ENCODE measurements at places on chromosomes 16 and 17. TPM values are rescaled to one million over a fixed set of nuclear protein-coding genes. Genes with fewer than 3 reads are reported as not detected.

Gene PKD1
- total RNA-seq: 154 TPM

Gene CCDC102A
- 10.2 TPM for total RNA-seq

Gene VASN
- 31.5 TPM for total RNA-seq

Gene SPATA32
- total RNA-seq: not detected

Gene RNF166
- 28.4 TPM for total RNA-seq

DNA sequence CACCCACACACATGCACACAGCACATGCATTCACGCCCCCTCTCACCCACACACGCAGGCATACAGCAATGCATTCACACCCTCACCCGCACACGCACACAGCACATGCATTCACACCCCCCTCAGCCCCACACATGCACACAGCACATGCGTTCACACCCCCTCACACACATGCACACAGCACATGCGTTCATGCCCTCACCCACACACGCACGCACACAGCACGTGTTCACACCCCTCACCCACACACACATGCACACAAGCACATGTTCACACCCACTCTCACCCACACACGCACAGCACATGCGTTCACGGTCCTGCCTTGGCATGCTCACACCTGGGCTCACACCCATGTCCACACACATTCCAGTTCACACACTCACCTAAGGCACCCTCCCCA lies 64.2 kb downstream of the ENGASE start:
- no peak for DNase-seq

GRCh38 chr17:61387511-61388305 lies 11.9 kb upstream of the TBX2 start:
- DNase-seq: no peak

GRCh38 chr17:14926526-14927122 lies 338.5 kb downstream of the PMP22 start:
- peak; percentile 59 for DNase-seq

- DNase-seq: no peak
These were observed 31.8 kb upstream of the TENT4B start for GRCh38 chr16:50121278-50121677.

Gene TP53
- 48.7 TPM for total RNA-seq

DNA sequence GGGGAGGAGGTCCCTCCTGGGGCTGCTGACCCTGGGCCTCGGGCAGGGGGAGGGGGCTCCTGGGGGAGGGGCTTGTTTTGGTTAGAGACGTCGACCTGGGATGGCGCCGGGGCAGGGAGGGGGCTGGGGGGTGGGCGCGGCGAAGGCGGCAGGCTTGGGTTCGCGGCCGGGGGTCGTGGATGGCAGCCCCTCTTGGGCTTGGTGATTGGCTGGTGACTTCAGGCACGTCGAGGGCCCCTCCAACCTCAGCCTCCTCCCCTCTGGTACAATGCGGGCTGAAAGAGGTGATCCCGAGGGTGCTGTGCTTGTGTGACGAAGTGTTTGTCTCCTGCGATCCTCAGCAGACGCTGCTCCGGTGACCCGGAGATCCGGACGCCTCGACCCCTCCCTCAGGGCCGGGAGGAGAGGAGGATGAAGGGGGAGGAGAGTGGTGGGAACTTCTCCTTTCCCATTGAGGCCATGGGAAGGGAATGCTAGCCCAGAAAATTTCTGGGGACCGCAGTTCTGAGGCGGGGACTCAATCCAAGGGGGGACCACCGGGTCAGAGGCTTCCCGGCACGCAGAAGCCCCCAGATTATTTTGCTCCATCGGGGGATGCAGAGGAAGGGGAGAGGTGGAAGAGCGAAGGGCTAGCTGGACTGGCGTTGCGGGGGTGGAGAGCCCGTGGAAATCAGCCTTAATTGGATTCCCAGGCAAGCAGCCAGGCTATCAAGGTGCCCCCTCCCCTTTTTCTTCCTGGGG lies 43.9 kb downstream of the RAI1 start:
- no peak for DNase-seq

Gene NOD2
- total RNA-seq: 1.5 TPM

GRCh38 chr17:40535924-40536294 lies 29.4 kb downstream of the CCR7 start:
- DNase-seq: no peak

- DNase-seq: no peak
These were observed 33.8 kb upstream of the CCL22 start for GRCh38 chr16:57324749-57325148.

GRCh38 chr16:46923513-46924295 lies 39.5 kb downstream of the GPT2 start:
- DNase-seq: no peak

GRCh38 chr17:57946798-57947358 lies 8.3 kb downstream of the CUEDC1 start:
- DNase-seq: no peak

Gene XYLT1
- total RNA-seq: 8.6 TPM

Gene SP2
- 17.4 TPM for total RNA-seq

Gene TBX6
- 3.7 TPM for total RNA-seq

Gene SLC2A4
- 7.6 TPM for total RNA-seq

Gene LDAF1
- 61.5 TPM for total RNA-seq

DNA sequence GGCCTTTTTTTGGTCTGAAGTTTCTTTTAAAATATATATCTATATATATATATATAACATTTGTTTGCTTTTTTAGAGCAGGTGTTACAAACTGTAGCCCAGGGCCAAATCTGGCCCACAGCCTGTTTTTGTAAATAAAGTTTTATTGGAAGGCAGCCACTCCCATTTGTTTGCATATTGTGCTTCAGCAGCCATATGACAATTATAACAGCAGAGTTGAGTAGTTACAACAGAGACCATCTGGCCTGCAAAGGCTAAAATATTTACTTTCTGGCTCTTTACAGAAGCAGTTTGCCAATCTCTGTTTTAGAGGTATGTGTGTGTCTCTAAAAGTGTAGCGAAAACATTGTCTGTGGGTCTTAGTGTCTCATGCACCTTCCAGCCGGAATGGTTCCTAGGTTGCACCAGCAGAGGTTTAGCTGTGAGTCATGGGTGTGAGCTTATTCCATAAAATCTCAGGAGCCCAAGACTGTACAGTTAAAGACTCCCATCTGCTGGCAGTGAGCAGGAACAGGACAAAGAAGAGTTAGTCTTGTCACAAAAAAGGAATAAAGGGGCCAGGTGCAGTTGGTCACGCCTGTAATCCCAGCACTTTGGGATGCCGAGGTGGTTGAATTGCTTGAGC lies 23.8 kb downstream of the LCMT1 start:
- DNase-seq: no peak

Gene TAT
- total RNA-seq: 2.5 TPM

DNA sequence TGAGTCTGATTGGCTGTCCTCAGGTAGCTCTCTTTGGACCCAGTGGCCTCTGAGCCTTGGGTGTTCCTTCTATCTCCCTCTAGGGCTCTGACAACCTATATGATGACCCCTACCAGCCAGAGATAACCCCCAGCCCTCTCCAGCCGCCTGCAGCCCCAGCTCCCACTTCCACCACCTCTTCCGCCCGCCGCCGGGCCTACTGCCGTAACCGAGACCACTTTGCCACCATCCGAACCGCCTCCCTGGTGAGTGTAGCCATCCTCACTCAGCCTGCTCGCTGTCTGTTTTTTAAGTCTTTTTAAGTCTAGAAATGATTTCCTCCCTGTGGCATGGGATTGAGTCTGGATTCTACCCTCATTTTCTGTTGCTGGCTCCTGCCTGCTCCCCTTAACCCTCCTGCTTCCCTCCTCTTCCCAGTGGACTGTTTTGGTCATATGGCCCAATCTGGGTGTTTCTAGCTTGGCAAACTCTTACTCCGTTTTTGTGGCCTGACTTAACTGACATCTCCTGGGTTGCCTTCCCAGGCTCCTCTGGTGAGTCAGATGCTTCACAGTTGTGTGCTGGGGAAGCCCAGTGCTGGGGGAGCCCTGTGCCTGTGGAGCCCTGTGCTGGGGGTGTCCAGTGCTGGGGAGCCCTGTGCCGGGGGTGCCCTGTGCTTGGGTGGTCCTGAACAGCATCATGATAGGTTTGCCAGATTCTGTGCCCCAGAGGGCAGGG lies 9.9 kb downstream of the TAOK2 start:
- DNase-seq: no peak

DNA sequence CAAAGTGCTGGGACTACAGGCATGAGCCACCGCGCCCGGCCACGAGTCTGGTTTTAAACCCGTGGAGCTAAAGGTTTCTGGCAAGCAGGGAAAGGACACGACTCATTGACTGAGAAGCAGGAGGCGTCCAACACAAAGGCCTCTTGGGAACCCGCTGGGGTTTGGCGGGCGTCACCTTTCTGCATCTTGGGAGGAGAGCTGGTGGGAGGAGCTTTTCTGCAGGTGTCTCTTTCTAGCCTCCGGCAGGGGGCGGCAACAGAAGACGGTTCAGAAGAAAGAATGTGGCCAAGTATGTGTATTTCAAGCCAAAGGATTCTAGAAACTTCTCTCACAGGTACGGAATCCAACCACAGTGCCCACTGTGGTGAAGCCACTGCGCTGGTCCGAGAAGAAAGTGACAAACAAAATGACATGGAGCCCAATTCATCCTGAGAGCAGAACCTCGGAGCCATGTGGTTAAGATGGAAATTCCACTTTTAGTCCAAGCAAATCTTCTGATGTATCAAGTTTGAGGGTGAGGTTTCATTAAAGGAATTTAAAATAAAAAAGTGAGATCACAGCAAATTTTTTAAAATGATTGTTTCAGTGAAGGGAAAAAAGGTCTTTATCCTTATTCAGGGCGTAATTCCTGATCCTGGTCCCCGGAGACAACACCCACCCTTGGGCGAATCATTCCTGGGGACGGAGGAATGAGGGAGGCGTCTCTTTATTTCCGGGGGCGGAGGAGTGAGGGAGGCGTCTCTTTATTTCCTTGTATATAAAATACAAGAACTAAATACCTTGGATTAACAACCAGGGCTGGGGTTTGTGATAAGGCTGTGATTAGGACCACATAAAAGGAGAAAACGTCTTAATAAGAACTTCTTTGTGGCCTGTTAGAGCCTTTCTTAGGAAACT lies 97.6 kb downstream of the MRM3 start:
- DNase-seq: peak; percentile 85

DNA sequence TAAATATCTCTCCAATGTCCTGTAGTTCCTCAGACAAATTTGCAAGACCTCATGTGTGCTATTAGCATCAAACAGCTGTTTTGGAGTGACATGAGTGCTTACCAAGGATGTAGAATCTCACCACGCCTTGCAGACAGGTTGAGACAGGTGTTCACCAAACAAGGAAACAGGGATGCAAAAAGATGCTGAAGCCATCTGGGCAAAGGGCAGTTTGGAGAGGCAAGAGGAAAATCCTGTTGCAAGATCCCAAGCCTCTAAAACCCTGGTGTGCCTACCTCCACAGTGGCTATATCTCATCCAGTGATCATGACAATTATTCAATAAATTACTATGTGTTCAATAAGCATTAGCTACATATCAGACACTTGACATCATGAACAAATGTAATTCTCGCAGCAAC lies 373.7 kb downstream of the SOX9 start:
- DNase-seq: no peak

DNA sequence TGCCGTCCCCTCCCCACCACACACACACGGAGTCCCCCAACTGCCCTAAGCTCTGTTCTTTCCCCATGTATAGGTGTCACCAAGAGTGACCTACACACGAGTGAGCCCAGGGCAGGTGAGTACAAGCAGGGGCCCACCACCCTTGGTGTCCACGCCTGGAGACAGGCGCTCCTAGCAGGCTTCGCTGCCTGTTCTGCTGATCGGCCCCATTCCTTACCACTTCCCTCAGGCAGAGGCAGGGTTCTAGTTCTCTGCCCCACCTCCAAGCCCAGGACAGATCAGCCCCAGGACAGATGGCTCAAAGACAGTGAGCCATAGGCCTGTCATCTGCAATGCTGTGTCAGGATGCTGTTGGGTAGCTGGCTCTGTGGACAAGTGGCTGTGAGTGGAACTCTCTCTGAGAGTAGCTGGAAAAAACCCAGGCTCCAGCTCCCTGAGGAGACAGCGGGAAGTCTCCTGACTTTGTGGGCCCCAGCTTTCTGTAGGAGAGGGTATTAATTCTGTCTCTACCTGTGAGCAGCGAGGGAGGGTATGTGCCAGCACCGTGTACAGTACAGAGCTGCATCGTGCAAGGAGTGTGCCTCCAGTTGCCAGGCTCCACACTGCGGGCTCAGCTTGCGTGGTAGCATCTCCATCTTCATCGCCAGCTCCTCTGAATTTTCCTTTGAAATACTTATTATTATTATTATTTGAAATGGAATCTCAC lies 897 bp downstream of the TP53I13 start:
- DNase-seq: no peak

DNA sequence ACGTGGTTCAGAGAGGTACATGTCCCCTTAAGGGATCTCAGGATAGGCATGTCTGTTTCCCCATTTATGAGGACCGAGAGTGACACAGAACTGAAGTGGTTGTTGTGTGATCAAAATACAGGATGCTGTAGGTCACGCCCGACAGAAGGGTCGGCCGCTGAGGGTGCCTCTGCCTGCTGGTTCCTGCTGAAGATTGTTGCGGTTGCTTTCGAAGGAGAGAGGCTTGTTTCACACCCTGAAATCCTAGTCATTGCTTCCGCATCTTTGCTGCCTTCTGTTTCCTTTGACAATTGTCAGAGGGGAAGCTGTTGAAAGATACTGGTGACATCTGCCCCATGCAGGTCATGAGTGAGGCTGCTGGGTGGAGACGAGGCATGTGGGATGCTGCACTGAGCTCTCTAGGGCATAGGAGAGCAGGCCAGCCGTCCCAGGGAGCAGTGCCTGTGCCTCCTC lies 3.8 kb upstream of the NAT9 start:
- peak; percentile 29 for DNase-seq

Gene ASPA
- 2.4 TPM for total RNA-seq

DNA sequence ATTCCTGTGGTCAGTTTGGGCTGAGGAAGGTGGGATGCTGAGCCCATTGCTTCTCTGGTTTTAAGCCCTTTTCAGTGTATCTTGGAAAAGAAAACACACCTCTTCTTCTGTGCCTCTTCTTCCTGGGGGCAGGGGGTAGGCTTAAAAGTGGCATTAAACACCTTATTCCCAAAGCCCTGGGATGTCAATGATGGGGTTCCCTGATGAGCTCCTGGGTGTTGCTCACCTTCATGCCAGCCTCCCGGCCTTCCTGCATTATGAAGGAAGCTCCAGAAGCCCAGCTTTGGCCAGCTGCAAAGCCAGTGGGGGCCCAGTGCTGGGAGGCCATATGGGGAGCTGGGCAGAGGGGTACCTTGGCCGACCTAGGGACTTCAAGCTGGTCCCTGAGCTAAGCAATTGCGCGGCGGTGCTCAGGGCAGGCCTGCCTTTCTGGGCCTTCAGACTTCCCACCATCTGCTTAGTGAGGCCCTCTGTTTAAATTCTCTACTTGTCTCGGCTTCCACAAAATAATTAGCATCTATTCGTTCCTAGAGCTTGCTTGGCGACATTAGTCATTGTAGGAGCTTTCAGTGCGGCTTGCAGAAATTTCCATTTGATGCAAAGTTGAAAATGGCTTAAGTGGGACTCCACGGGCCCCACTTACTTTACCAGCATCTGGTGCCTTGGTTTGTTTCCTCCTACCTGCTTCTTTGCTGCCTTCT lies 121.7 kb upstream of the NLRP1 start:
- DNase-seq: no peak
